ENCODE measurements at places on chromosomes 3 and 15.

- no peak for DNase-seq
These were observed 109.4 kb upstream of the SAMMSON start for GRCh38 chr3:69890084-69890483.

GRCh38 chr15:51425517-51426040 is 84.1 kb downstream of the GLDN start:
- DNase-seq: no peak

GRCh38 chr3:169694117-169694516 is 30.6 kb upstream of the MECOM start:
- no peak for DNase-seq

- DNase-seq: no peak
These were observed 4.8 kb downstream of the PAQR9 start for GRCh38 chr3:142958707-142959106.

DNA sequence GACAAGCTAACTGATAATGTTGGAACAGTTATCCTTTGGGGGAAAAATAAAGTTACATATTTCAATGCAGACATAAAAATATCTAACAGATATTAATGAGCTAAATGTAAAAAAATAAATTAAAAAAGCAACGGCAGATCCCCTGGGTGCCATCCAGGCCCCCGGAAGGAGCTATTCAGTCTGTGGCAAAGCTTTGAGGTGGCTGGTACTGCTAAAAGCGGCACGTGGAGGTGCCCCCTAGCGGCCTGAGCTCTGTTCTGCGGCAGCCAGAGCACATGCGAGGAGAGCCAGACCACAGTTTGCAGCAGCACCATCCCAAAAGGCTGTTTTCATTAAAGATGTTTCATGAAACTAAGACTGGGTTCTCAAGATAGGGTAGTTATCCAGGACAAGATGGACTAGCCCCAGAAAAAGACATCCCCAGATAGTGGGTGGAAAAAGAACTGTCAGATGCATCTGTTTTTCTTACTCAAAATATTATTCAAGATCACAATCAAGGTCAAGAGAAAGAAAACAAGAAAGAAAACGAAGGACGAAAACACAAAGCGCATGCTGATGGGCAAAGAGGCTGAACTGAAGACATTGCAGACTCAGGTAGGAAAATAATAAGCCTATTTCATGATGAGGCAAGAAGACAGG is 18.7 kb downstream of the AP3S2 start:
- DNase-seq: peak; percentile 82

GRCh38 chr15:66701422-66702034 is 508 bp upstream of the SMAD6 start:
- DNase-seq: peak; percentile 51

DNA sequence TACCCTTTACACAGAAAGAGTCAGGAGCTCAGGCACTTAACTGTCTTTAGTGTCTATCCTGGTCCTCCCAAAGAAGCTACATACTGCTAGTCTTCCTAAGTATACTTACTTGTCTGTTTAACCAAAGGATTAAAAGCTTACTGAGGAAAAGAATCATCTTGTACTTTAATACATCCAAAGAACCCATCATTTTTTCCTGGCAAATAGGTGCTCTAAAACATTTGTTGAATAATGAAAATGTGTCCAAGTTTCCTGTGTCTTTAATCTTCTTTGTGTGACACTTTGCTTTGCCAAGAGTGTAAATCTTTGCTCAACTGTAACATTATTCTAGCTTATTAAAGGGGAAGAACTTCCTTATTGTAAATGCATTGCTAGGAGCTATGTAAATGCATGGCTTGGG is 519.2 kb downstream of the OTOL1 start:
- no peak for DNase-seq

GRCh38 chr3:101527441-101527840 is 14.4 kb upstream of the SENP7 start:
- no peak for DNase-seq

DNA sequence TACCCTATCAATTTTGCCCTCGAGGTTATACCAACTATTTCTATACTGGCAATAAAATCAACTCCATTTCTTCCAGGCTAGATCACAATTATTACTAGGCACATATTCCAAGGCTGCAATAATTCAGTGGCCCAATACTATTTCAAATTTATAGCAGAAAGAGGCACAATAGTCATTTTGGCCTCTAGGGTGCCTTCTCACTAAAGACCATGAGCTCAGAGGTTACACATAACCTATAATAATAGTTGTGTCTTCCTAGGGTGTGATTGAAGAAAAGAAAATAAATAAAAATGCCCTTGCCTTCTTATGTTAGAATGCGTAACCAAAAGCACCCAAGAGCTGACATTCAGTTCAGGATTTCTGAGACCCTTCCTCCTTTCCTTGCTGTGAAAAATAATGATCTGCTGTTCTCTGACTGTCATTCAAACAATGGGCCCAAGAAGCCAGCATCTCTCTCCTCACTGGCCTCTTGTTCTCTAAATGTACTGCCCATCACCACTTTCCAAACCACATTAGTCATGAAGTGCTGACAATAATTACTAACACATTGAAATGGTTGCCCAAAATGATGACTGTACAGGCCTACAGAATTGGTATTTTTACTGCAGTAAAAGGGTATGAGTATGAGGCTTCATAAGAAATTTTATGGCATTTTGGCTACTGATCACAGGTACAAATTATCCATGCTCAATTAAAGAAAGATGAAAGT is 244.8 kb downstream of the LRRN1 start:
- no peak for DNase-seq

DNA sequence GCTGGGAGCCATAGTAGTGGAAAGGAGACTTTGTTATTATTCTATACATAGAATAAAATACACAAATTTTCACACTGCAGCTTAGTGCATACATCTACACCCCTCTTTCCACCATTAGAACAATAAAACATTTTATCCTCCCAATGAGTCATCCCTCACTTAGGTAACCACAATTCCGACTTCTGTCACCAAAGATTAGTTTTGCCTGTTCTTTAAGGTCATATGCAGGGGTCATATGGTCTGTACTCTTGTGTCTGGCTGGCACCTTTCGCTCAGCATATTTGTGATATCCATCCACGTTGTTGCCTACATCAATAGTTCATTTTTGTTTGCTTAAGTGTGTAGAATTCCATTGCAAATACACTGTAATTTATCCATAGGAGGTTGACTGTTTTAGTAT is 399.4 kb downstream of the SHQ1 start:
- DNase-seq: no peak

- no peak for DNase-seq
These were observed 586 bp upstream of the LSMEM2 start for GRCh38 chr3:50278123-50278879.

DNA sequence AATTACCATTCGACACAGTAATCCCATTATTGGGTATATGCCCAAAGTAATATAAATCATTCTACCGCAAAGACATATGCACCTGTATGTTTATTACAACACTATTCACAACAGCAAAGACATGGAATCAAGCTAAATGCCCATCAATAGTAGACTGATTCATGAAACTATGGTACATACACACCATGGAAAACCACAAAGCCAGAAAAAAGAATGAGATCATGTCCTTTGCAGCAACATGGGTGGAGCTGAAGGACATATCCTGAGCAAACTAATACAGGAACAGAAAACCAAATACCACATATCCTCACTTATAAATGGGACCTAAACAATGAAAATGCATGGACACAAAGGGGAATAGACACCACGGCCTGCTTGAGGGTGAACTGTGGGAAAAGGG is 11.1 kb upstream of the MCF2L2 start:
- DNase-seq: peak; percentile 76

DNA sequence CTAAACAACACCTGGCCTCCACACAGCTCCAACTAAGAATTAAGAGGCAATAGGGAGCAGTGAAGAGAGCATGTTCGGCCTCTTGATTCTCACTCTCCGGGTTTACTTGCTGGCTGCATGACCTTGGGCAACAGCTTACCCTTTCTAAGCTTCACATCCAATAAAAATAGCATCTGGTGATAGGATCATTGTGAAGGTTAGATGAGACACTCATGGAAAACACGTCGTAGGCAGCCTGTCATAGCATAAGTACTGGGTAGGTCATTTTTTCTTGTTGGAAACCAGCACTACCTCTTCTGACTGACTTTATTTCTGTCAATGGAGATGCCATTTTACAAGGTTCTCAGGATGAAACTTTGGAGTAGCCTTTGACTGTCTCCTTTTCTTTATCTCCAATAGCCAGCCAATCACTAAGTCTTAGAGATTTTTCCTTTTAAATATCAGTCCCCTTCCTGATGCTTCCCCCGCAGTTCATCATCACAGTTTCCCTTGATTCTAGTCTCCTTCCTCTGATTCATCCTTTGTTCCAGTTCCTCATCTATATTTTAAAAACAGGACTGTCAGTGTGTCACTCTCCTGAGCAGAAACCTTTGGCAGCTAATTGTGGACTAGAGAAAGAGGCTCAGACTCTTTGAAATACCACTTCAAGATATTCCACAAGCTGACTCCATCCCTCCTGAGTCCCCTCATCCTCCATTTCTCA is 271.5 kb downstream of the SLC9A9 start:
- no peak for DNase-seq

- DNase-seq: no peak
These were observed 11.4 kb downstream of the LAMP3 start for GRCh38 chr3:183151086-183151485.

DNA sequence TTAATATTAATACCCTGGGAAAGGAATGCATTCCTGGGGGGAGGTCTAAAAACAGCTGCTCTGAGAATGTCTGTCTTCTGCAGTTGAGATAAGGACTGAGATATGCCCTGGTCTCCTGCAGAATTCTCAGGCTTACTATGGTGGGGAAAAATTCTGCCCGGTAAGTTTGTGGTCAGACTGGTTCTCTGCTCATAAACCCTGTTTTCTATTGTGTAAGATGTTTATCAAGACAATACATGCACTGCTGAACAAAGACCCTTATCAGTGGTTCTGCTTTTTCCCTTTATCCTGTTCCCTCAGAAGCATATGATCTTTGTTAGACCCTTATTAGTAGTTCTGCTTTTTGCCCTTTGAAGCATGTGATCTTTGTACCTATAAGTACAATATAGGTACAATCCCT is 494.6 kb downstream of the CNTN6 start:
- DNase-seq: no peak

DNA sequence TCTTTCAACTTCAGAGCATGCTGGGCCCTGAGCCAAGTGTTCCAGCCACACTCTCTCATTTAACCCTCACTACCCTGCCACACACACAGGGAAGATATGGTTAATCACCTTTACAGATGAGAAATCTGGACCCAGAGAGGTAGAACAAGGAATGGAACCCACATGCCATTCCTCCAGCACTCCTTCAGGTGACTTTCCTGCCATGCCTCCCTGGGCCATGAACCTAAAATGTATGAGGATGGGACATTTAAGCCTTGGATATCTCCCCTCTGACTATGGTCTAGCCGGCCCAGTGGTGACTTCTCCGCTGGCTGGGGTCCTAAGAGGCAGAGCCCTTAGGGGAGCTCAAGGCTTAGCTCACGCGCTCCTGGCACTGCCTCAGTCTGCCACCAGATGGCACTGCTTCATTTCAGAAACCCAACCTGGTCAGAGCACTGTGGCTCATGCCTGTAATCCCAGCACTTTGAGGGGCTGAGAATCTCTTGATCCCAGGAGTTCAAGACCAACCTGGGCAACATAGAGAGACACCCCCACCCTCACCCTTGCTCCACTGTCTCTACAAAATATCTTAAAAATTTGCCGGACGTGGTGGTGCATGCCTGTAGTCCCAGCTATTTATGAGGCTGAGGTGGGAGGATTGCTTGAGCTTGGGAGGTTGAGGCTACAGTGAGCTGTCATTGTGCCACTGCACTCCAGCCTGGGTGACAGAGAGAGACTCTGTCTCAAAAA is 2.2 kb upstream of the DCAF1 start:
- DNase-seq: peak; percentile 58

DNA sequence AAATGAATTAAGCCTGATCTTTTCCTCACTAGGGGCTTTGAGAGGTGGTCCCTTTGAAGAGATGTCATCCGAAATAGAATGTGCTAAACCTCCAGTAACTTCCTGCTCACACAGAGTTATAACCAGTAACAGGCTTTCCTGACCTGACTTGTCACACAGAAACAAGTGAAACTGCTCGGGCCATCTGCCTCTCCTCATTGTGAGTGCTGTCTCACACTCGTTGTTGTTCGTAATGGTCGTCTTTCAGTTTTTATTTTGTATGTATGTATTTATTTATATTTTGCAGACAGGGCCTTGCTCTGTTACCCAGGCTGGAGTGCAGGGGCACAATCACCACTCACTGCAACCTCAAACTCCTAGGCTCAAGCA is 24.0 kb downstream of the ACSBG1 start:
- no peak for DNase-seq

DNA sequence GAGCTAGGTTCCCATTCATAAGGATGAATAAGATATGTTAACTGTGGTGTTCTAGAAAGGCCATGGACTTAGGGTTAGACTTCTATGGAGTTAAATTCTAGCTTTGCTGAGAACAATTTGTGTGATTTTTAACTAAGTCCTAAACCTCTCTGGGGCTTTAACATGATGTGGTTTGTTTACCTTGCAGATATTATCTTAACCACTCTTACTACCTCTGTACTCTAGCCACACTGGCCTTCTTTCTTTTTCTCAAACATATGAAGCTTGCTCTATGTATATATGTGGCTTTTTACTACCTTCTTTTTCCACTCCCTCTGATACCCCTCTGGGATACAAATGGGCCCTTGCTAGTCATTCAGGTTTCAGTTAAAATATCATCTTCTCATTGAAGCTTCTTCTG is 108.4 kb downstream of the ZNF609 start:
- DNase-seq: no peak

DNA sequence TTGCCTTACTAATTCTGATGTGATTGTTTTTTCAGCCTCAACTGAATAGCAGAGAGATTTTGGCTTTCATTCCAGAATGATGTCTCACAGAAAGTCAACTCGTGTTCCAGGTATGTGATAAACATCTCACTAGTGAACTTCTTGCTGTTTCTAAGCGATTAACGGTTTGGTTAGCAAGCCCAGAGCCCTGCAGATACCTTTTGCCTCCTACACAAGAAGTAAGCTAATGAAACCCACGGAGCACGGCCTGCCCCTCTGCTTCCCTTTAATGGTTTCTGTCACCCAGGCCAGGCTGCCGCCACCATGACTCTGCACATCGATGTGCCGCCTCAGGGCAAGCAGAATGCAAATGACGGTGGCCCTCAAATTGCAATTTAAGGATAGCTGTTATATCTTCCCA is 155.9 kb upstream of the ICE2 start:
- no peak for DNase-seq

GRCh38 chr15:73254598-73254997 is 114.2 kb downstream of the HCN4 start:
- DNase-seq: no peak

DNA sequence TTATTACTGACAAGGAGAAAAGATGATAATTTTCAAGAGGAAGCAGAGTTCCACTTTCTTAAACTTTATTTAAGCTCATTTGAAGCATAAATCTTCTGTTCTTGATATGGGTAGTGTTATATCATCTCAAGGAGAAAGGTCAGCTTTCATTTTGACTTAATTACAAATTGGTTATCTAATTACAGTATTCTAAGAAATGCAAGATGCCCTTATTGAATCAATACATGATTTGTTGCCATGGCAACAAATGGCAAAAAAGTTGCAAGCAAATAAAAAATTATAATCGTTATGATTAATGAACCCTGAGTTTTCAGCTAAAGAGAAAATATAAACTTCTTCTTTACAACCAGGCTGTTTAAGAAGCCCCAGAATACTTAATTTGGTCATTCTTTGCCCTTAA is 622.7 kb downstream of the RBMS3 start:
- no peak for DNase-seq

Data from NCI-H2081 (cell line).